Left lung (tissue), 14 donors: ENCODE measurements at places on chromosomes 3 and 15. TPM values are rescaled to one million over a fixed set of nuclear protein-coding genes. Genes with fewer than 3 reads are reported as not detected.

DNA sequence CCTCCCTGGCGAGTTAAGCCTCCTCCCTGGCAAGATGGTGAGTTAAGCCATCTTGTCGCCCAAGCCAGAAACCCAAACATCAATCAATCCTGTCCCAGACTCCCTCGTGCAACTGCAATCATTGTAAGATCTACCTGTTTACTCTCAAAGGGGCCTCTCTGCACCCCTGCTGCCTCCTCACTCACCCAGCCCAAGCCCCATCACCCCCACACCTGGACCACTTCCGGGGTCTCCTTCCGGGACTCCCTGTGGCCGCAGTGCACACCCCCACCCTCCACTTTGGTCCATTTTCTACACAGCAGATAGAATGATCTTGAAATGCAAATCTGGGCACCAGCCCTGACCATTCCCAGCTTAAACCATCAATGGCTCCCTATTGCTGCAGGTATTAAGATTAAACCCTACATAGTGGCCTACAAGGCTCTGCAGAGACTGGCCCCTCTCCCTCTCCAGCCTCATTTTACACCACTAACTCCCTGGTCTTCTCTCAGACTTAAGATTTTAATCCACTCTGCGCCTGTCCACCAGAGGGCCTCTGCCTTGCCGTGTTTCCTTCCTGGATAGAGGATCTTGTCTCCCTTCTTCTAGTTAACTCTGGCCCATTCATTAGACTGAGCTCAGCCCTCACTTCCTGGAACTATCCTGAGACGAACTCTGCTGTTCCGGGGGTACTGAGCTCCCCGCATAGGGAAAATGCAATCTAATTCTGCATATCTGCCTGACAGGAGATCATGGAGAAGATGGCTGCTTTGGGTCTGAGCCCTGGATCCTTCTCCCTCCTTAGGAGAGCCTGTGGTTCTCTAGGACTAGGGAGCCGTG is 41.9 kb upstream of the SLC6A1 start:
- no peak for DNase-seq

DNA sequence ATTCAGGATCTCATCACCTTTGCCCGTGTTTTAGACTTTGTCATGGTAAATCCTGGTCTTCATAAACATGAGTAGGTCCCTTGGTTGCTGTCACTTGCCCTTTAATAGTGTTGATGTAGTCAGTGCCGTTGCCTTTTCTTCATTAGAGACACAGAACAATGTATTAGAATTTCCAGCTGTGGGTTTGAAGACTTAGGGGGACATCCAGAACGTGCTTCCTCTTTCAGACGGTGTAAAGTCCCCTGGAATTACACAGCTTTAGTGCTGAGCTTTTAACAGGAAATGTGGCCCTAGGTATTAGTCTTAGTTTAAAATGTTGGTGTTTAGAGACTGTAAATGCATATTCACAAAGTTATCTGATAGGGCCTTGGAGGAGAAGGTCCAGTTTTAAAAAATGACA is 8.8 kb upstream of the LRCH3 start:
- DNase-seq, result no peak

GRCh38 chr3:114144909-114145688 is 33.8 kb downstream of the DRD3 start:
- no peak for DNase-seq

- no peak for DNase-seq
Observed at GRCh38 chr3:29143151-29143550, 137.7 kb upstream of the RBMS3 start.

DNA sequence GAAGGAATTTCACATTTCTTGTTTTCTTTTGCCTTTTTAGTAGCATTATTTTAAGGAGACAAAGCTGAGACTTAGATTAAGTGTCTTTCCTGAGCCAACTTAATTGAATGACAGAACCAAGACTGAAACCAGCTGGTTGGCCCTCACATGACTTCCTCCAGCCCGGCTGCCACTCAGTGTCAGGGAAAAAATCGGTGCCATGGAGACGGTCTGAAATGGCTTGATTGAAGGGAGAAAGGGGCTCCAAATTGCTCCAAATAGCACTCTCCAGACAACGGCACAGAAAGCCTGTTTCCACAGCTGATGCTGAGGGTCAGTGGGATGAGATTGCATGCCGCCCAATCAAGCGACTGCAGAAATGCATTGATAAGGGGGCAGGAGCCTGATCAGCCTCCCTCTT is 475.2 kb upstream of the IL12A start:
- no peak for DNase-seq

GRCh38 chr3:155188031-155188430 is 105.5 kb downstream of the STRIT1 start:
- no peak for DNase-seq

The RBMS3 gene
- polyA plus RNA-seq, result 44.0 TPM

The BCL2A1 gene
- 0.24 TPM for polyA plus RNA-seq

The GOLGA8J gene
- 1.4 TPM for polyA plus RNA-seq
